Stimulated activated CD8-positive, alpha-beta memory T cell treated with anti-CD3 and anti-CD28 coated beads, Interleukin-4, amount 100 ng/mL, for 1 hour (primary cell): ENCODE measurements at places on chromosomes 5 and 9.

DNA sequence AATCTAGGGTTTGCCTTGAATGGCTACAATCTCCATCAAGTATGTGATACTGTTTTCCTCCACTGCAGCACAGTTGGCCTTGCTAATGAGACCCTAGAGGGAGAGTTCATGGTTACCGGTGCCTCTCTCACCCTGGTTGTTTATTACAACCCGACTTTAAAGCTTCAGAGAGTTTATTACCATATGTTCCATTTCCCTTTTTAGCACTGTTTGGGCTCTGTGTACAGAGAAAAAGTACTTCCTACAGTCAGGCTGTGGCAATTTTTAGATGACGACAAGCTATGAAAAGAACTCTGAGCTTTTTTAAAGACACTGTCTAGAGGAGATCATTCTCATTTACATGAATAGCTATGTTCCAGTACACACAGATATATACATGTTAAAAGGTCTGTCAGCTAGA, 48.8 kb upstream of the PLCXD3 start:
- DNase-seq: no peak

DNA sequence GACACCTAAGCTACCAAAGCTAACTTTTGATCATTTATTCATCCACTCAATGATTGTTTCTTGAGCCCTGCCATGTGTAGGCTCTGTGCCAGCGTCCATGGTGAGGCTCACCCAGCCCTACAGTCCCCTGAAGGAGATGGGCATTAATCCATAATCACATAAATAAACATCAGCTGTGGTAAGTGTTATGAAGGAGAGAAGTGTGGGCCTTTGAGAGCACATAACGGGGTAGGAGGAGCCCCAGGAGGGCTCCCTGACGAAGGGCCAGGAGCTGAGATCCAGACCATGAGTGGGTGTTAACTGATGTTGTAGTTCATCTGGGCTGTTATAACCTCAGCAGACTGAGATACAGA, 53.9 kb upstream of the AFAP1L1 start:
- DNase-seq: no peak

- DNase-seq: no peak
Measured at GRCh38 chr5:93677359-93677891, 64.0 kb downstream of the POU5F2 start.

DNA sequence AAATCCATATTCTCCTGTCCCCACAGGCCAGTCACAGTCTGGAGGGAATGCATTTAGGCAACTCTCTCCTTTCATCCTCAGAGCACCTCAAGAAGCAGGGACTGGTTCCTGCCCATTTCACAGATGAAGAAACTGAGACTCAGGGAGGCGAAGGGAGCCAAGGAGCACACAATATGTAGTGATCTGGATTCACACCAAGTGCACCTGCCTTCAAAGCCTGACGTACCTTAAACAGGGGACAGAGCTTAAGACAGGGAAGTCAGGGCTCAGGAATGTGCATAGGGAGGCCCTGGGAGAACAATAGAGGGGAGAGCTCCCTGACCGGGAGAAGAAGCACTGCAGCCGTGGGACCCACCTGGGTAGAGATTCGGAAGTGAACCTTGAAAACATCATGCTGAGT, 83.0 kb downstream of the GABBR2 start:
- no peak for DNase-seq

- no peak for DNase-seq
Measured at GRCh38 chr9:30970812-30971211, 1413.6 kb upstream of the ACO1 start.

- DNase-seq: no peak
Measured at GRCh38 chr5:166165596-166165995, 2125.8 kb upstream of the WWC1 start.

DNA sequence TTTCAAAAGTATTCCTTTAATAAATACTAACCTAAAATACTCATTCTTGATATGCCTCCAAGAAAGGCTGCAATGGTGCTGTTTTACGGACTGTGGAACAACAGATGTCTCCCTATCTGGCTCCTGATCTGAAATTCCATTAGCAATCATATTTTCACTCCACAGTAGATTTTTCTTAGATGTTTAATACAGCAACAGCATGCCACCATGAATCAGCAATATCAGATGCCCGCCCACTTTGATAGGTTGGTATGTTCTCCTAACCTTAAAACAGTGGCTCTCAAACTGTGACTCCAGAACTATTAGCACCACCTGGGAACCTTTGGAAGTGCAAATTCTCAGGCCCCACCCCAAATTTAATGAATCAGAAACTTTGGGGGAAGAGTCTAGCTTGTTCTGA, 110.2 kb downstream of the MLLT3 start:
- no peak for DNase-seq

DNA sequence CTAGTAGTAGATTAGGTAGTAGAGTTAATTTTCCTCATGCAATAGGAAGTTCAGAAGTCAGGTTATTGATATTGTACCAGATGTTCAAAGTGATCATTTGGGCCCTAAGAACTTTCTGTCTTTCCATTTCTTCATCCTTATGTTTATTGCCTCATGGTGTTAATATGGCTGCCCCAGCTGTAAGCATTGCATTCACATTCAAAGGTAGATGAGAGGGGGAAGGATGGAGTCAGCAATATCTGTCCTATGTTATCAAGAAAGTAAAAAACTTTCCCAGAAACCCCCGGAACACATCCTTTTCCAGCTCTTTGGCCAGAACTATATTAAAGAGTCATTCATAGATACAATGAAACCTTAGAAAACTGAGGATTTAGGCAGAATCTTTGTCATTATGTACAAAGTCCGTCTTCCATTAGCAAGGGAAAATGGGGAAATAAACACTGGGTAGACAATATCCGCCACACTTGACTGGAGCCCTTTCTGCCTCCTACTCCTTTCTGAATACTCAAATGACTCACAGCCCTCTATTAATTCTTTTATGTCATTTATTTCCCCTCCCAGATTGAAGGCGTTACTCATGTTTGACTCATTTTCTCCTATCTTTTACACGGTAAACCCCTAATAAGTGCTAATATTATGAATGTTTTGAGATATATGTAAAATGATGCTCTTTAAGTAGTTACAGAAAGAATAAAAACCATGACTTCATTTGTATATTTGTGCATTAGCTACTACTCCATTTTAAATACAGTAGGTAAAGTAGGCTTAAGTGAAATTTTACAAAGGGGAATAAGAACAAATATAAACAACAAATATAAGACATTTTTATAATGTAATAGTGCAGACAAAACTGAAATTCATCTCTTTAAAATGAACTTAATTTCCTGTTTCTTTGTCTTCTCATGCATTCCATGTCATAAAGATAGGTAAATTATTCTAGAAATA, 127.6 kb downstream of the SLF1 start:
- no peak for DNase-seq

DNA sequence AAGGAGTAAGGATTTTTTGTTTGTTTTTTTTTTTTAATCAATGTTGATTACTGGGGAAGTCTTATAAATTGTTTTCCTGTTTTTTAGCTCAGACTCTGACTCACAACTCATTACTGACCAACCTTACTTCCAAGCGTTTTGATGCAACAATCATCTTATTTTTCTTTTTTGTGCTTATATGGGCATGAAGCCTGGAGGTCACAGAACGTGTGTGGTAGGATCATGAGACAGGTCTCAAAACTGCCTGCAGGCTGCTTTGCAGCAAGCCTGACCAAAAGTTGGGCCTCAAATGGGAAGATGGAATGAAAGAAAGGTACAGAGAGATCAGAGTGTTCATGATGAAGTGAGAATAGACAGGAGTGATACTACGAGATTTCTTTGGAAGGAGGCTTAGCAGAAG, 38.5 kb downstream of the SNCAIP start:
- DNase-seq: no peak

GRCh38 chr9:77561331-77562018, 86.6 kb downstream of the GNA14 start:
- DNase-seq: no peak

- DNase-seq: no peak
Measured at GRCh38 chr5:67089200-67089725, 107.3 kb downstream of the CD180 start.
